Stimulated activated CD4-positive, alpha-beta T cell treated with anti-CD3 and anti-CD28 coated beads, Interleukin-2, amount 100 ng/mL, for 48 hours (primary cell): ENCODE measurements at places on chromosomes 2 and 18.

DNA sequence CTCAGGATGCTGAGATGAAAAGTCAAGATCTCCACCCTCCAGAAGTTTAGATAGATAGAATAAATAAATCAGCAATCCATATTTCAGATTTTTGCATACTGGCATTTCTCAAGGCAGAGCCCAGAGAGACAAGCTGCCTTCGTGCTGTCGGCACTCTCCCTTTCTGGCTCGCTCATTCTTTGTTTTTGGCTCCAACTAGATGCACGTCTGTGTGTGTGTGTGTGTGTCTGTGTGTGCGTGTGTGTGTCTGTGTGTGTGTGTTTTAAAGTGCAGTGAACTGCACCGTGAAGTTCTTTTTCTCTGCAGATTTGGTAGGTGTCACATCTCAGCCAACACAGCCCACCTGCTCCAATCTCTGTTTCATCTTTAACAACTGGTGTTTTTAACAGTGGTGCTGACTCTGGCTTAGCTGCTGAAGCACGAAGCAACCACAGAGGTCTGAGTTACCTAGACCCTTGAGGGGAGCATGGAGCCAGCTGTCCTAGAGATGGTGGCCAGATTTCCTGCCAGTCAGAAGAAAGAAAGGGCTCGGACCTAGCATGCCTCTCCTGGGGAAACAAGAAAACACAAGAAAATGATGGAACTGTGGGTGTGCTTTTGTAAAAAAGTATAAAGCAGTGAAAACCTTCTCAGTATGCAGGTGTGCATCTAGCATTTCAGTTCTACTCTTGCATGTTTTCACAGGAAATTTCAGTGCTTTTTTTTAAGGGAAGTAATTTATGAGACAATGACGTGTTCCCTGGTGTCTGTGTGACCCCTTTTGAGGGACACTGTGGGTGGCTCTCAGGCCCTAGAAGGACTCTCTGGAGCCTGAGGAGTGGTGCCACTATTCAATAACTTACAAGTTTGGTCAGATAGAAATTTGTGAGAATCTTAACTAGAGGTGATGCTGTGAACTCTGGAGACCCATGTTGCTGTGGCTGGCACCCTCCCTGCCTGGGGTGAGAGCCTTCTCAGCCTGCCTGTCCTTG, 364.3 kb downstream of the RNF144A start:
- DNase-seq: no peak

DNA sequence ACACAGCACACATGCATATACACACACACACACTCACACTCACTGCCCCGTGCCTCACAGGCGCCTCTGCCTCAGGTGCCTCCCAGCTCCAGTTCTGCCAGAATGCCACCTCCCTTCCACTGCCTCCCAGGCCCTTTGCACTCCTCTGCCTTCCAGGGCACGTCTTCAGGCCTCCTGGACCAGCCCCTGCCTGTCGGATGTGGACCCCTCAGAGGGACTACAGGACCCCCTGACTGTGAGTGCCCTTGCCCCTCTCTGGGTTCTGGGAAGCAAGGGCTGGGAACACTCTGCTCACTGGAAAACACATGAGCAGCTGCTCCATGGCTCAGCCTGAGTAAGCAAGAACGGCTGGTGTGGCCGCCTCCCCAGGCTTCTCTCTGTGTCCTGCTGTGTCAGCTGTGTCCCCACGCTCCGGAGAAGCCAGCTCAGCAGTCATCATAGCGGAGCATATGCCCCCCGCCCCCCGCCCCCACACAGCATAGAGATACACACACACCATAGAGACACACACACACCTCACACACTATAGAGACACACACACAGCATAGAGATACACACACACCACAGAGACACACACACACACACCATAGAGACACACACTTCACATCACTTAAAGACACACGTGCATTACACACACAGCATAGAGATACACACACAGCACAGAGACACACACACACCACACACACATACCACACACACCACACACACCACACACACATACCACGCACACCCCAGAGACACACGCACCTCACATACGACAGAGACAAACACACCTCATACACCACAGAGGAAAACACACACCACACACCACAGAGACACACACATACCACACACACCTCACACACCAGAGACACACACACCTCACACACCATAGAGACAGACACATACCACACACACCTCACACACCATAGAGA, 271.3 kb downstream of the CYRIA start:
- DNase-seq: no peak

DNA sequence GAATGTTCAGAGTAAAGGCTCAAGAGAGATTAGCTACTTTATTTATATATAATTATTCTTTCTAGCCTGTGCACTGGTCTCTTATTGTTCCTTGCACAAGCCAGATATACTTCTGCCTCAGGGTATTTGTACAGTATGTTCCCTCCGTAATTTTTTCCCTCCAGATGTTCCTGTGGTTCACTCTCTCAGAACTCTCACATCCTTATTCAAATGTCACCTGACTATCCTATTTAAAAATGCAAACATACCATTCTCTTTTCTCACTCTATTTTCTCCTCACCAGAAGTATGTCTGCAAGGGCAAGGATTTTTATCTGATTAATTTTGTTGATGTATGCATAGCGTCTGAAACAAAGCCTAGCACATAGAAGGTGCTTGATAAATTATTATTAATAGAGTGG, 64.0 kb upstream of the CERS6 start:
- no peak for DNase-seq

- DNase-seq: no peak
Observed at GRCh38 chr2:6896930-6897759, 19.6 kb downstream of the RSAD2 start.

GRCh38 chr2:231197706-231198290, 633 bp upstream of the ARMC9 start:
- DNase-seq: no peak
